ENCODE measurements at places on chromosomes 3 and 15. TPM values are rescaled to one million over a fixed set of nuclear protein-coding genes. Genes with fewer than 3 reads are reported as not detected.

GRCh38 chr15:57418635-57419034, 42.3 kb downstream of the CGNL1 start:
- DNase-seq, result no peak
- no peak overlapping the region for H3K4me3 ChIP-seq
- peaks cover 13% of the 10 kb centered on the region for H3K4me1 ChIP-seq
- no peaks in the 10 kb centered on the region for H3K27me3 ChIP-seq
- no peak overlapping the region for H3K27ac ChIP-seq
- H3K36me3 ChIP-seq, result no peaks in the 10 kb centered on the region

- H3K4me3 ChIP-seq, result no peak overlapping the region
- no peaks in the 10 kb centered on the region for H3K36me3 ChIP-seq
- H3K27me3 ChIP-seq, result no peaks in the 10 kb centered on the region
- H3K4me1 ChIP-seq, result peaks cover 1% of the 10 kb centered on the region
- no peak overlapping the region for H3K27ac ChIP-seq
- no peak for DNase-seq
Measured at GRCh38 chr3:117399311-117400078, 689.9 kb downstream of the TUSC7 start.

DNA sequence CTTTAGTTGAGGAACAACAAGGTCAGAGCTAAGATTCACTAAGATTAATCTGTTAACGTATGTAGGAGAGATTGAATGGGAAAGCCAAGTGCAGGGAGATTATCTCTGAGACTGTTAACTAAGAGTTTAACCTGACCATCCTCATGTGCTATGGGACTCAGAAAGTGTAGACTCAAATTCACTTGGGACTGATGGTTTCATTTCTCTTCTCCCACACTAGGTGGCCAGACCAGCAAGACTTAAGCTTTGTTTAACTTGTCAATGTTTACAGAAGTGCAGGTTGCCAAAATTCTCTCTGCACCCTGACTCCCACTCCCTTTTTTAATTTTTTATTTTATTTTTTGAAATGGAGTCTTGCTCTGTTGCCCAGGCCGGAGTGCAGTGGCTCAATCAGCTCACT, 6.3 kb upstream of the HEXA start:
- H3K36me3 ChIP-seq, result no peaks in the 10 kb centered on the region
- H3K4me1 ChIP-seq, result peaks cover 1% of the 10 kb centered on the region
- no peak overlapping the region for H3K4me3 ChIP-seq
- H3K27me3 ChIP-seq, result no peaks in the 10 kb centered on the region
- no peak overlapping the region for H3K27ac ChIP-seq
- no peak for DNase-seq

- no peaks in the 10 kb centered on the region for H3K36me3 ChIP-seq
- H3K27ac ChIP-seq, result no peak overlapping the region
- H3K4me3 ChIP-seq, result no peak overlapping the region
Measured at GRCh38 chr3:18772699-18773305, 347.7 kb upstream of the SATB1 start.

The SLC2A2 gene
- total RNA-seq, result not detected

The TRPM1 gene
- not detected for total RNA-seq

The SCAANT1 gene
- not detected for total RNA-seq

Measured in lower lobe of right lung (tissue), 2 donors.